ENCODE measurements at places on chromosomes 1 and 21.

DNA sequence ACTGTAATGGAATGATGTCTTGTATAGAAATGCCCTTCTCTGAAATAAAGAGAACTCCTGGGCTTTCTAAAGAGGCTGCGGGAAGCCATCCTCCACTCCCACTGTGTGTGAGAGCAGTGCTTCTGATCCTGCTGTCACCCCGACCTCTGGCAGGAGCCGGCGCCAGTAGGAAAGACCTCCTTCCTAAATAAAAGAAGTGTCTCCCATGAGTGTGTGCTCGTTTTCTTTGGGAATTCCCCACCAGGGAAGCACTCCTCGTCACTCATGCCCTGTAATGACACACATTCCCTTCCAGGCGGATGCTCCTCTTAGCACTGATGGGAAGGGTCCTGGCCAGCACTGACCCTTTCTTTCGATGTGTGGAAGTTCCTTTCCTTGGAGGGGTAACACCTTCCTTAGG is 20.1 kb downstream of the AGT start:
- no peak for DNase-seq

DNA sequence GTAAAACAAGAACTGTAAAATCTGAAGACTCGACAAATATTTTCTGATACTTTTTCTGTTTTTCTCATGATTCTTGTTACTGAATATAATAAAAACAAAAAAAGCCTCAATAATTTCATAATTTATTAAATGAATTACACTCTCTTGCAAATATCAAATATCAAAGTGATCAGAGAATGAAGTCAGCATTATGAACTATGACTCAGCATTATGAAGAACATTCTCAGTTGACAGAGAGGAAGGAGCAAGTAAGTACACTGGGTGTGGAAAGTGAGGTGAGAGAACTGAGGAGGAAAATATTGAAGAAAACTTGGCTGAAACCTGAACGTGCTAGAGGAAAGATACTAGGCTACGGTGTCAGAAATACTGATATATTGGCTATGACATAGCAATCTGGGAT is 529.5 kb downstream of the KCNT2 start:
- no peak for DNase-seq

GRCh38 chr1:175537571-175537970 is 205.8 kb downstream of the TNR start:
- DNase-seq: no peak

GRCh38 chr21:22192766-22193165 is 1194.6 kb downstream of the NCAM2 start:
- DNase-seq: no peak

GRCh38 chr1:227732586-227733308 is 2.4 kb downstream of the JMJD4 start:
- DNase-seq: no peak

GRCh38 chr1:119909890-119910596 is 13.7 kb upstream of the ADAM30 start:
- DNase-seq: no peak

DNA sequence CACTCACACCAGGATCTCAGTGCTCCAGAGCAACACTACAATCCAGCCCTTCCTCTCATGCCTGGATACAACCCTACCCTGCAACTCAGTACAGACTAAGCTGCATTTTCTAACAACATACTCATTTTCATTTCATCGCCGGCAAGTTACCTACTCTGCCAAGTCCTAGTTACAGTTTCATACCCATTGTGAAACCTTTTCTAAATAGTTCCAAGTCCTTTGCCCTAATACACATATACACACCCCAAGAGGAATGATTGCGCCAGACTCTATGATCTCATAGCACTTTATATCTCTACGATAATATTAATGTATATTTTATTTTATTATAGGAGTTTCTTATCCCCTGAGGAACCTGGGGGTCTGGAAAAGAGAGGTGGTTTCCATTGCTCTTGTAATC is 122.4 kb downstream of the LMX1A start:
- DNase-seq: no peak

- no peak for DNase-seq
Measured at GRCh38 chr21:45099571-45099970, 25.2 kb downstream of the ADARB1 start.

DNA sequence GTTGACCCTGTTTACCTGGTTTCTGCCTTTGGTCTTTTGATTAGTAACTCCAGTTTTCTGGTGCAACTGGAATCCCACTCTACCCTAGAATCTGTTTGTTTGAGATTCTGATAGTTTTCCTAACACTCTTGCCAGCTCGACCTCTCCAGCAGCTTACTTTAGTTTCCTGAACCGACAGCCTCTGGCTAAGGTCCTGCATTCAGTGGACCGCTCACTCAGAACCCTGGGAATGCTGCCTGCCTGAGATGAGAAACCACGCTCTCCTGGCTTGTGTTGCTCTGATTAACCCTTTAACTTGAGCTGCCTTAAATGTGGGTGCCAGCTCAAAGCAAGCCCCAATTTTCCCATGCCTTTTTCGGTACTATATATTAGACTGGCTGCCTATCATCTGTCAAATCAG is 45.3 kb upstream of the SIPA1L2 start:
- peak; percentile 23 for DNase-seq

DNA sequence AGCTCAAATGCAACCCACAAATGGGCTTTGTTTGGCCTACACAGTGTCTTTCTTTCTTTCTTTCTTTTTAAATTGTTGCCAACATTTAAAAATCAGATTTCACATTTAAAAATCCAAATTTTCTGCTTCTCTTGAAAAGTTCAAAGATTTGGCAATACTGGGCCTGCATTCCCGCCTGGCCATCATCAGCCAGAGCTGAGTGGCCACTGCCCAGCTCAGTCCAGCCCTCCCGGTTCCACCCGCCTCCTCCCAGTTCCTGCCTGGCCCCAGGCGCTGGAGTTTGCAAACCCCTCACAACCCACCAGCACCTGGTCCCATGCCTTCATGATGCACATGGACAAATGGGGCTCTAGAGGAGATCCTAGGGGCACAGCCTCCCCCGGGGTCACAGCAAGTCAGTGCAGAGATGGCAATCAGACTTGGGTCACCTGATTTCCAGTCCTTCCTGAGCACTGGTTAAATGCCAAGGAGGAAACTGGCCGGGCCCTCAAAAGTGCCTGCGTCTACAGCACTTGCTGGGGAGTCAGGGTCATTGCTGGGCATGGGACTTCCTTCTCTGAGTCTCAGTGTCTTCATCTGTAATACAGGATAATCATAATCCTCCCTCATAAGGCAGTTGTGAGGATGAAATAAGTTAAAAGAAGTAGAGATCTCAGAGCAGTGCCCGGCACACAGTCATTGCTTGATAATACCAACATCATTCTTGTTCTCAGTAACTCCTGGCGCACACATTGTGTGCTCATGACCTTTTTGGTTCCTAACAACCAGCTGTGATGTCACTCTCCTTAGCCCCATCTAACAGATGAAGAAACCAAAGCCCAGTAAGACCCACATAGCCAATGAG is 41.0 kb upstream of the LAPTM5 start:
- no peak for DNase-seq

- no peak for DNase-seq
Measured at GRCh38 chr21:29230551-29231261, 68.0 kb upstream of the BACH1 start.

DNA sequence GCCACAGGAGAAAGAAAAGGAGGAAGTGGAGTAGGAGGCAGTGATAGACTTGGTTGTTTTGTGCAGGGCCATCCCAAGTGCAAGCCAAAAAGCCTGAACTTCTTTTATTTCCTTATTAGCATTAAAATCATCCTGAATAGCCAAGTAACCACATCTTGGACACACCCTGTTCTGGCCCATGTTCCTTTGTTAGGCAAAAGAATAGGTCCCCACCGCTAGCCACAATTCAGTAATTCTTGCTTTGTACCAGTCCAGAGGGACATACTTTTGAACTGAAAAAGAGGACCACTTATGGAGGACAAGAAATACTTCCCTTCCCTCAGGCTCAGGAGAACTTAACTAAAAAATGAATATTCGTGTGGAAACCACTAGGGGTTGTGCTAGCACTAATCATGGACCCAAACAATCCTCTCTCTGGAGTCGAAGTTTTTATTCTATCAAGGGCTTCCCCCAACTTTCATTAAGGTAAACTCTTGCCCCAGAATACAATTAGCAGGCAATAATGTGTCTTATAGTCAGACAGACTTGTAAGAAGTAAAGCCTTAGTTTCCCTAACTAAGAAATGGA is 19.4 kb downstream of the TNFSF4 start:
- DNase-seq: no peak

DNA sequence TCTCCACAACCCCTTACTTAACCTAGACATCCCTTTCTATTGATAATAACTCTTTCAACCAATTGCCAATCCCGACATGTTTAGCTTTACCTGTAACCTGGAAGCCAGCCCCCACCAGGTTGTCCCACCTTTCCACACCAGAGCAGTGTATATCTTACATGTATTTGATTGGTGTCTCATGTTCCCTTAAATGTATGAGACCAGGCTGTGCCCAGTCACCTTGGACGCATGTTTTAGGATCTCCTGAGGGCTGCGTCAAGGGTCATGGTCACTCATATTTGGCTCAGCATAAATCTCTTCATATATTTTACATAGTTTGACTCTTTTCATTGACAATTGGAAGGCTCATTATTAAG is 5.3 kb upstream of the SLC19A1 start:
- DNase-seq: no peak

DNA sequence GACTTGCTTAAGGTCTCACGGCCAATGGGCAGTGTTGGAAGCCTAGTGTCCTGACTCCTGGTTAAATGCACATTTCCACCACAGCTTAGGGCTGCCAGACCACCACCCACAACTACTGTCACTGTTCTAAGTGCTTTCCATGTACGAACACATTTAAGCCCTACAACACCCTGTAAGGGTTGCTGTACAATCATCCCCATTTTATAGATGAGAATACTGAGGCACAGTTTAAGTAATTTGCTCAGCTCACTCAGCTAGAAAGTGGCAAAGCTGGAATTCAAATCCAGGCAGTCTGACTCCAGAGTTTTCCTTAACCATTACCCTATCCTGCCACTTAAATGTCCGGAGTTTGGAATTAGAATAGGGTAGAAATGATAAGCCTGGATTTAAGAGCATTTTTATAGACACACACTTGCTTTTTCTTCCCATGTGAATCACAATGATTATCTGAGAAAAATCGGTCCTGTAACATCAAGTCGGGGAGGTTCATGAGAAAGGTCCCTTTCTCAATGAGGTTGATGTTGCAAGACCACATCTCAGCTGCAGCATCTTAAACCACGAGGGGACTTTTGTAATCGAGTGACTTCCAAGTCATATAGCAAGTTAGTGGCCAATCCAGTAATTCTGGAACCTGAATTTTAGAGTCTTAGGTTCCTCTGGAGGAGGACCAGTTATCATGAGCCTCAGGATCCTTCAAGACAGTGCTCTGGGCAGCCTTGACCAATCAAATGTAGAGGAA is 8.6 kb downstream of the E2F2 start:
- DNase-seq: no peak

GRCh38 chr1:228077565-228078330 is 4.8 kb upstream of the ARF1 start:
- no peak for DNase-seq

GRCh38 chr21:45072738-45073300 is 1.6 kb upstream of the ADARB1 start:
- DNase-seq: no peak

DNA sequence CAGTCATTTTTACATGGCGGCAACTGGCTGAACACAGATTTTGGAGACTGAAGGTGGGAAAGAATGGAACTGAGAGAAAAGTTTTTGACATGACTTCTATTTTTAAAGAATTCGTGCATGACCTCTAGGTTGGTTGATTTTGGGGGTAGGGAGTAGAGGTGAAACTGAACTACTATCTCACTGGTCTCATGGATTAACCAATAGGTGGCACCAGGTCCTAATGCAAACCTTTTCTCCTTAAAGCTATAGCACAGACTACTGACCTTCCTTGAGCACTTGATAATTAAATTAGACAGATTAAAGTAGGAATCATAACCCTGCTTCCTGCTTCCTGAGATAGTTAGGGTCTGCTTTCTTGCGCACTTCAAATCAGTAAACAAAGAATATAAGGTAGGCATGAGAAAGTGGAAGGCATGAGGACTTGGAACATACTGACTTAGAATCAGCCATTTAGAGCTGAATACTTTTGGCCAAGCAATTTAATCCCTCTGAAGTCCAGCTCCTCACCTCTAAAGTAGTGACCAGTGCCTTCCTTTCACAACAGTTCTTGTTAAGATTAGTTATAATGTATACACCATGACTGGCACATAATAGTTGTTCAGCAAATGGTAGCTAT is 206.0 kb downstream of the CENPF start:
- DNase-seq: no peak

- DNase-seq: no peak
Measured at GRCh38 chr1:198047913-198048312, 108.9 kb upstream of the NEK7 start.

DNA sequence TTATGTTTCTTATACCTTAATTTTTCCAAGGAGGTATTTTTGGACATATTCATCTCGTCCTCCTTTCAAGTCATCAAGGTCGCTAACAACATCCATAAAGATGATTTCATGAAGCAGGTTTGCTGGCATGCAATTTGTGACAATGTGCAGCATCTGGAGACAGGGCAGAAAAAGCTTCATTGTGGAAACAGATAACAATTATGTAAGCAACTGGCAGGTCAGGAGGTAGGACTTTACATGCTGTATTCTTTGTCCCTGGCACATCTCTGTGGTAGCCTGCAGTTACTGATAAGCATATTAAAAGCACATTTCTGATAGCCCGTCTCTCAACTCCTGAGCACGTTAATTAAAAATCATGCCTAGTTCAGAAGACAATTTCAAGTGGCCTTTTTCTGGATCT is 156.8 kb downstream of the LEPR start:
- DNase-seq: no peak

DNA sequence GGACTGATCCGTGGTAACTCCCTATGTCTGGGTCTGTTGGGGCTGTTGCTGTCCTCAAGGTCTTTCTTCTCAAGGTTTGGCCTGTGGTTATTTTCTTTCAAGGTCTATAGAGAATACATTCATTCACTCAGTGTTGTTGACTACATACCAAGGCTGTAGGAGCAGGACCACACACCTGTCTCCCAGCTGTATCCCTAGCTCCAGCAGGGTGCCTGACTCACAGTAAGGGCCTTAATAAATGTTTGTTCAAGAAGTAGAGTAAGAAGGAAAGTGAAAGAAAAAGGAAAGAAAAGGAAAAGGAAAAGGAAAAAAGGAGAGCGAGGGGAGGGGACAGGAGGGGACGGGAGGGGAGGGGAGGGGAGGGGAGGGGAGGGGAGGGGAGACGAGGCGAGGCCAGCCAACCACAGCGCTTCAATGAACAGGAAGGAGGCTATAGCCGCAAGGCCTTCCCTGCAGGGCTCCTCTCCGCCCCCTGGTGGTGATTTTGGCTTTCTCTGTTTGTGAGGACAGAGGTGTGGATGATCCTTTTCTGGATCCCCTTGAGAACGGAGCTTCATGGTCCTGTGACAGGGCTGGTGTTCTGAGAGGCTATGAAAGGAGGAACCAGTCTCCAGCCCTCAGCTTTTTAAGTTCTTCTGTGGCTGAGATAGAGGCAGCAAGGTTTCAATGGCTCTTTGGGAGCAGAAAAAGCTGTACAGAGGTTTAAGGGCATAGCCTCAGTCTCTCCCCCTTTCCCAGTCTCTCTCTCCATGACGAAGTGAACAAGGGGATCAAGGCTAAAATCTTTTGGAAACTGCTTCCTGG is 30.6 kb upstream of the LCE5A start:
- DNase-seq: no peak

- no peak for DNase-seq
Measured at GRCh38 chr1:113686891-113687618, 72.2 kb downstream of the PHTF1 start.
